ENCODE measurements at places on chromosomes 1 and 21.
A peak's percentile ranks its signal among the peaks of the same experiment; 100 is the strongest.

DNA sequence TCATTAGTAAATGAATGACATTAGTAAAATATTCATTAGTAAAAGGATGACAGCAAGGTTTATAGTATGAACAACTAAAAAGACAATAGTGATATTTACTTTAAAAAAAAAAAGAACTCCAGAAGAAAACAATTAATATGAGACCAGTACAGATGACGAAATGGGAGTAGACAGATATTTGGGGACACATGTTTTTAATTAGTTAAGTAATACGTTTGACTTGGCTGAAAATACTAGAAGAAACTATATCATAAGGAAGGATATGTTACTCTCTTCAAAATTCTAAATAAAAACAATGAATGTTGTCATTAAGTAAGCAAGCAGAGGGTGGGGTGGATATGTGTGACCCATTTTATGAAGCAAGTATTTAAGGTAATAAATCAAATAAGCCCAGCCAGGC lies 61.9 kb downstream of the GPATCH2 start:
- DNase-seq = no peak

GRCh38 chr1:6035303-6035702 lies 10.4 kb upstream of the KCNAB2 start:
- DNase-seq = no peak

DNA sequence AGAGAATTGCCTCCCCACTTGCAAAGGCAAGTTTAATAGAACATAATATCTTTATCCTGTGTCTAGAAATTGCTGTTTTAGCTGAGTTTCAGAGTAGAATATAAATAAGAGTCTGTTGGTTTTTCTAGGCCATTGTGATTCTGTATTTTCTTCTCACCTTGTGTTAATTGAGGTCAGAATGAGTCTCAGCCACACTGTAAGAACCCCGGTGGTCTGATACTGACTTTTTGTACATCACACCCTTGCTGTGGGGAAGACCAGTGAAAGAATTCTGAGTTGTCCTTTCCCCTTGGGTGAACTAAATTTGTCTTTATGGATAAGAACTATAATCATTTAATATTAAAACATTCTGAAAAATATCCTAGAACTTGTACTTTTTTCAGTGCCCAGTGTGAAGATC lies 6.8 kb downstream of the HIPK1 start:
- no peak for DNase-seq

GRCh38 chr1:106055855-106056254 lies 1000.6 kb upstream of the PRMT6 start:
- no peak for DNase-seq

DNA sequence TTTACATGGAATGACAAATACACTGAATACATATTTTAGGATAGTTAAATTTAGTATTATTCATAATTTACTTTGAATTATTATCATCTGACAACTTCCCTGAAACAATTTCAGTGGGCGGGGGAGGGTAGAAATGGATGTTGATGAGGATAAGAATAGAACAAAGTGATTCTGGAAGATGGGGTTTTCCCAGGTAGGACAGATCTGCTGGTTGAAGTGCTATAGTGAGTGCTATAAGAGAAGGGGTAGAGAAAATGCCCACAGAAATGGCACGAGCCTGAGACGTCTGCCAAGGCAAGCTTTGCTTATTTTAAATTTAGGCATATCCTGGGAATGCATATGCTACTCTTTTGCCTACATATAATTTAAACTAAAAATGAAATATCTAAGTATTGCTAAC lies 3.2 kb downstream of the CFH start:
- no peak for DNase-seq

GRCh38 chr1:248847181-248847955 lies 9.3 kb downstream of the ZNF672 start:
- DNase-seq = no peak

DNA sequence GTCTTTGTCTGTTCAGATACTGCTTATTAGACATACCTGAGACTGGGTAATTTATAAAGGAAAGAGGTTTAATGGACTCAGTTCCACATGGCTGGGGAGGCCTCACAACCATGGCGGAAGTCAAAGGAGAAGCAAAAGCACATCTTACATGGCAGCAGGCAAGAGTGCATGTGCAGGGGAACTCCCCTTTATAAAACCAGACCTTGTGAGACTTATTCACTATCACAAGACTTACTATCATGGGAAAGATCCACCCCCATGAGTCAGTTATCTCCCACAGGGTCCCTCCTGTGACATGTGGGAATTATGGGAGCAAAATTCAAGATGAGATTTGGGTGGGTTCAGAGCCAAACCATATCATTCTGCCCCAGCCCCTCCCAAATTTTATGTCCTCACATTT lies 7.1 kb upstream of the PSMA5 start:
- no peak for DNase-seq

DNA sequence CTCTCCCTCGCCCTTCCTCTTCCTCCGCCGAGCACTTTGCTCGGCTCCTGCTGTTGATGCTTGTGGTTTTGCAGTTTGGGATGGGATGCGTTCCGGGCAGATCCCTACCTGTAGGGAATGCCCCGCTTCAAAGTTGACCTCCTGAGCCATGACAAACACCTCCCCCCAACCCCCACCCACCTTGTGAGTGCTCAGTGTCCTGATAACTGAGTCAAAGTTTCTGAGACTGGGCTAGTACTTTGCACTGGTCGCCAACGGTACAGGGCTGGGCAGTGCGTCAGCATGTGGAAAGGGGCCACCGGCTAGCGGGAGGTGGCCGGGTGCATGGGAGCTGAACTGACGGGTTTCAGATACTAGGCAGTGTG lies 771 bp downstream of the RABGAP1L start:
- DNase-seq = peak; percentile 37

DNA sequence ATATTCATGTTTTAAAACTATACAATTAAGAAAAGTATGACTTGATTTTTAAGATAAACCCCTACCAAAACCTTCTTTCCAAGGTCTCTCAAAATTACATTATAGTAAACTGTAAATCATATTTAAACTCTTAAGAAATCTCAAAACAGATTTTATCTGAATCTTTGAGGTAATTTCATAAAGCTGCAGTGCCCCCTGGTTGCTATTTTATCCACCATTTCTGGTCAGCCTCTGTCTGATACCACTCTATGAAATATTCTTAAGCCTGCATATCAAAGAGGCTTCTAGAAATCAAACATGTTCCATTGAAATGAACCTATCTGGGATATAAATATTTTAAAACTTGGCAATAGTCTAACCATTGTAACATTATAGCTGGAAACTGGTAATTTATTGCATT lies 317.3 kb downstream of the COL11A1 start:
- DNase-seq = peak; percentile 7

- DNase-seq = peak; percentile 26
Observed at GRCh38 chr1:185440877-185441276, 123.8 kb upstream of the IVNS1ABP start.

GRCh38 chr1:51568231-51568935 lies 48.5 kb upstream of the OSBPL9 start:
- no peak for DNase-seq

- DNase-seq = no peak
Observed at GRCh38 chr1:246152986-246153431, 354.1 kb downstream of the SMYD3 start.

DNA sequence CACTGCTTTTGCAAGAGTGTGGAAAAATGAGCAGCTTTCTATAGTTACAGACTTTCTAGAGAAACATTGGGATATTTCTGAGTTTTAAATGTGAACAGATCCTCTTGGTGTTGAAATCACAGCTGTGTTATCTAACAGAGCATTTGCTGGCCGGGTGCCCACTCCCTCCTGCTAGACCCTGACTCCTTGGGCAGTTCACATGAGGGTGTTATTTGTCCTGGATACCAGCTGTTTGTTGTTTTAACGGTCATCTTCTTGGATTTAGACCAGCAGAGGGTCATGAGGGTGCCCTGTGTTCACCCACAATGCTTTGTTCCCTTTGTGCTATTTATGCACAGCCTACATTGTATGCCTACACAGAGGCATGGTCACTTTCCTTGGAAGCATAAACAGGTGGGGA lies 67.1 kb downstream of the CENPF start:
- DNase-seq = peak; percentile 79

DNA sequence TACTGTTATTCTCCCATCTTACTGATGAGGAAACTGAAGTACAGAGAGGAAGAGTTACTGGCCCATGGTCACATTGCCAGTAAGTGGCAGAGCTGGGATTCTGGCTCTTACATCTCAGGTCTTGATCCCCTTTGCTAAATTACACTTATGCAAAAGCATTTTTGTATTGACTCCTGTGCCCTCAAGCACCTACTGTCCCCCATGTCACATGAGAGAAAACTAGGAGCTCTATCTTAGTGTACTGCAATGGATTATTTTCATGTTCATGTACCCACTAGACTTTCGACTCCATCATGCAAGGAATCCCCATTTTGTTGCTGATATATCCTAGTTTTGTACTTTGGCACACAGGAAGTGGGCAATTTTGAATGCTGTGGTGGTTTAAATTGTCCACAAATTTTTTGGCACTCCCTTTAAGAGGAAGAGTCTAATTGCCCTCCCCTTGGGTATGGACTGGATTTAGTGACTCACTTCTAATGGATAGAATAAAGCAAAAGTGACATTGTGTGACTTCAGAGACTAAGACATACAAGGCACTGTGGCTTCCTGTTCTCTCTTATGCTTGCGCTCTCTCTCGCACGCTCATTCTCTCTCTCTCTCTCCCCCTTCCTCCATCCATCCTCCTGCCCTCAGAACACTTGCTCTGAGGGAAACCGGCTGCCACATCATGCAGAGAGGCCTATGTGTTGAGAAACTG lies 43.5 kb upstream of the JAK1 start:
- DNase-seq = no peak

DNA sequence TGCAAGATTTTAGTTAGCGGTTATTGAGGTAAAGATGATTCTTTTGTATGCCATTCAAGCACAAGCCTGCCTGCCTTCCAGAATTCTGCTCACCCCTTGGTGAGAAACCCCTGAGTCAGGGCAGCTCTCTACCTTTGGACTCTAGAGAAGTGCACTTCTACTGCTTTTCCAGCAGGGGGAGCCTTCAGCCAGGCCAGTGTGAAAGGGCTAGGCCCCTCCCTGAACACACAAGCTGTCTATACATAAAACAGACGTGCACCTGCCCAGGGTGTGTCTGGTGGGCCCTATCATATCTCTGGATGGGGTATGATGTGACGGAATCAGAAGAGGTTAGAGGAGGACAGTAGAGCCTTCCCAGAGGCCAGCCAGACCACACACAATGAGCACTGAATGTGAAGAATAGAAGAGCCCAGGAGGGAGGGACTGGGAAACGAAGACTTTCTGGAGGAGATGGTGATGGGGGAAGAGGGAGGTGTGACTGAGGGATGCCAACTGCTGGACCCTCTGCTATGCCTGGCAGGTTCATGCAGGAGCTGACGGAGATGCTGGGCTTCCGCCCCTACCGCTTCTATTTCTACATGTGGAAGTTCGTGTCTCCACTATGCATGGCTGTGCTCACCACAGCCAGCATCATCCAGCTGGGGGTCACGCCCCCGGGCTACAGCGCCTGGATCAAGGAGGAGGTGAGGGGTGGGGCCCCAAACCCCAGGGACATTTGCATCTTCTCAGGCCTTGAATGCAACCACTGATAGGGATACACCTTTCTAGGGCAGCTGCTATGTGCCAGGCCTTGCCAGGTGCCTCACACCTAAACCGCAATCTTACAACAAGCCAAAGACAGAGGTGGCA lies 13.0 kb upstream of the KCNC4 start:
- DNase-seq = peak; percentile 39

- no peak for DNase-seq
Observed at GRCh38 chr1:68285046-68285445, 52.7 kb upstream of the WLS start.

GRCh38 chr1:112673592-112674439 lies 643 bp upstream of the MOV10 start:
- peak; percentile 73 for DNase-seq

GRCh38 chr1:30172299-30172694 lies 551.1 kb downstream of the MATN1 start:
- no peak for DNase-seq

DNA sequence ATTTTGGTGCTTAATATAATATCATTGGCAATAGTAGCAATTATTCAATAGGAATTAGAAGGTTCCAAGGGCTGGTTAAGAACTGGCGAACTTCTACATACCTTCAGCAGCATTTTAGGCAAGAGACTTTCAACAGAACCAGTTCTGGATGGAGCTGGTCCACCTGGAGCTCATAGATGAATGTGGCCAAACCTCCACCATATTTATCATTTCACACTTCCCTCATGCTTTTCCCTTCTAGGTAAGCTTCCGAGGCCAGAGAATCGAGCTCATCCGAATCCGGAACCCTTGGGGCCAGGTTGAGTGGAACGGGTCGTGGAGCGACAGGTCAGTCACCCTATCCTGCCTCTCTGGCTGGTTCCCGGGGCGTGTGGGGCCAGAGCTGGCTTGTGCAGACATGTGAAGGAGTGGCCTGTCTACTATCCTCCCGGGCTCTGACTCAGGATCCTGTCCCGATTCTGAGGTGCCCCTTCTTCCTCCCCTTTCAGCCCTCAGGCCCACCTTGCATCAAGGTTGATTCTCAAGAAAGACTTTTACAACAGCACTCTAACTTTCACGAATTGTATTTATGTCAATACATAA lies 24.7 kb downstream of the CAPN9 start:
- no peak for DNase-seq

DNA sequence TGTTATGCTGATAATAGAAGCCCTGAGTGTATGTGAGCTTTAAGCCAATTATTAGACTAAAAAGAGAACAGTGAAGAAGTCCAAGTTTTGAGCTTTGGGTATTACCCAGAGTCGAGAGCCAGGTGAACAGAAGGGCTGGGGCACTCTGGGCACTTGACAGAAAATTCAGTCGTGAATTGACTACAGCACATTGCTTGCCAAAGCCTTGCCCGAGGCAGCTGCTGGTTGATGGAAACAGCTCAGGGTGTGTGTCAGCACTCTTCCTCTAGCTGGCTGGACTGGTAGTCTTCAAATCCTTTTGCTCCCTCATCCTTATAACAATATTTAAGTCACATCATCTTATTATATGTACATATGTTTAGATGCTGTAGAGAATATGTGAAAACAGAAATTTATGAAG lies 21.3 kb downstream of the PDE4B start:
- peak; percentile 24 for DNase-seq

DNA sequence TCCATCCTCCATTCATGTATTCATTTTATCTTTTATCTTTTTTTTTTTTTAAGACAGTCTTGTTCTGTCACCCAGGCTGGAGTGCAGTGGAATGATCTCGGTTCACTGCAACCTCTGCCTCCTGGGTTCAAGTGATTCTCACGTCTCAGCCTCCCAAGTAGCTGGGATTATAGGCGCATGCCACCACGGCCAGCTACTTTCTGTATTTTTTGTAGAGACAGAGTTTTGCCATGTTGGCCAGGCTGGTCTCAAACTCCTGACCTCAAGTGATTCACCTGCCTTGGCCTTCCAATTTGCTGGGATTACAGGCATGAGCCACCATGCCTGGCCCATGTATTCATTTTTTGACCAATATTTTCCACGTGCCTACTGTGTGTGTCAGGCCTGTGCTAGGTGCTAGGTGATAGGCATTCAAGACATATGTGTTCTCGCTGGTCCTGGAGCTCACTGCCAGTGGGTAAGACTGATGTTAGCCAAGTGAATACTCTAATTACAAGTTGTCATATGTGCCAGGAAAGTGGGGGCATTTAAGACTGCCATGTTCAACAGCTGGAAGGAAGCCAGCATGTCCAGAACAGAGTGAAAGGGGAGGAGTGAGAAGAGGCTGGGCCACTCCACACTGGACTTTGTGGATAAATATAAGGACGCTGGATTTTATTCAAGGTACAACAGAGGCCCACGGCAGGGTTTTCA lies 5.3 kb upstream of the CELSR2 start:
- no peak for DNase-seq

GRCh38 chr1:87077959-87078639 lies 163.7 kb downstream of the HS2ST1 start:
- no peak for DNase-seq

GRCh38 chr1:7471836-7472235 lies 299.3 kb upstream of the VAMP3 start:
- peak; percentile 77 for DNase-seq

GRCh38 chr1:3564921-3565831 lies 46.1 kb downstream of the MEGF6 start:
- no peak for DNase-seq
